ENCODE measurements at places on chromosomes 16 and 17.

- DNase-seq, result no peak
Measured at GRCh38 chr16:21990381-21990944, 10.5 kb downstream of the PDZD9 start.

DNA sequence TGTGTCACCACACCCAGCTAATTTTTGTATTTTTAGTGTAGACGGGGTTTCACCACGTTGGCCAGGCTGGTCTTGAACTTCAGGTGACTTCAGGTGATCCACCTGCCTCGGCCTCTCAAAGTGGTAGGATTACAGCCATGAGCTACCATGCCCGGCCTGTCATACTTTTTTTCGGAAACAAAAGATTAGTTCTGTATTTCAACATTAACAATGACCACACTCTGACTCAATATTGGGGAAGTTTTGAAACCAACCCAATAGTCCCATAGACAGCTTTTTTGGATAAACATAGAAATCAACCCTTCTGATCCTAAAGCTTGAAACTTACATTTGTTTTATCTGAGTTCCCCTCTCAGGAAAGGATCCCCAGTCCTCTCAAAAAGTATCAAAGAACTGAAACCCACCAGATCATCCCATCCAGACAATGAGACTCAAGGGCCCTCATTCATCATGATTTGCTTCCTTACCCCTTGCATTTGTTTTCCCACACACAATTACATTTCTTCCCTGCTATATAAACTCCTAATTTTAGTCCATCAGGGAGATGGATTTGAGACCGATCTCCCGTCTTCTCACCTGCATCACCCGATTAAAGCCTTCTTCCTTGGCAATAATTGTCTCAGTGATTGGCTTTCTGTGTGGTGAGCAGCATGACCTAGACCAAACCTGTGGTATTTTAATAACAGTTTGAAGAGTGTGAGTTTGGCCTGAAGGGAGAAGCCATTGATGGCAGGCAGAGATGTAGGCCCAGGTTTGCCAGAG is 7.2 kb upstream of the AGRP start:
- DNase-seq, result no peak

DNA sequence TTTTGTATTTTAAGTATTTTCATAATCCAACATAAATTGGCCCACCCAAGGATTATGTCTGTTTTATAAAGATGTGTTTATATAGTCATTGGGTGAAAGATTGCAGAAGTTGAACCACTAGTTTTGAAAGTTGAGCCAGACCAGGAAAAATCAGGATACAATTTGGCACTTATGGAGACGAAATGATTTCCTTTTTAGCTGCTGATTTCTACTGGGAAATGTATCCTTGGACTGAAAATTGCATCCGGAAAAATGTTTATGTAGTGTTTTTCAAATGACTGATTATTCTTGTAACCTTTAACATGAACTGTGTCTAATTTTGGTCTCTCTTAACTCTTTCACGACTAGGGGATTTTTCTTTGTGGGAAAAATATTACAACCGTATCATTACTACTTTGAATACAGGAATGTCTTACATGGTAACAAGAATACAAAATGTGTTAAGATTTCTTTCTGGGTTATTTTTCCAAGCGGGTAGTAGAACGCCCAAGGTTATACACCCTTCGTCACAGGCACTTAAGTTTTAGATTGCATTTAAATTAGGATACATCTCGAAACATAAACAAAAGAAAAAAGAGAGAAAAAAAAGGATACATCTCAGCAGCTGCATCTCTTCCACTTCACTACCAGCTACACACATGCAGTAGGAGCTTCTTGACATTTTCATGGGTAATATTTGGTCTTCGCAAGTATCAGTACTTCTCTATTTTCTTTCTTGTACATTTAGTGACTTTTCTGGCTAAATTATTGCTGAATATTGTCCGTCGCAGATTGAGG is 273.0 kb upstream of the TBX2 start:
- no peak for DNase-seq

- no peak for DNase-seq
Measured at GRCh38 chr17:31724026-31724425, 135.0 kb downstream of the COPRS start.

DNA sequence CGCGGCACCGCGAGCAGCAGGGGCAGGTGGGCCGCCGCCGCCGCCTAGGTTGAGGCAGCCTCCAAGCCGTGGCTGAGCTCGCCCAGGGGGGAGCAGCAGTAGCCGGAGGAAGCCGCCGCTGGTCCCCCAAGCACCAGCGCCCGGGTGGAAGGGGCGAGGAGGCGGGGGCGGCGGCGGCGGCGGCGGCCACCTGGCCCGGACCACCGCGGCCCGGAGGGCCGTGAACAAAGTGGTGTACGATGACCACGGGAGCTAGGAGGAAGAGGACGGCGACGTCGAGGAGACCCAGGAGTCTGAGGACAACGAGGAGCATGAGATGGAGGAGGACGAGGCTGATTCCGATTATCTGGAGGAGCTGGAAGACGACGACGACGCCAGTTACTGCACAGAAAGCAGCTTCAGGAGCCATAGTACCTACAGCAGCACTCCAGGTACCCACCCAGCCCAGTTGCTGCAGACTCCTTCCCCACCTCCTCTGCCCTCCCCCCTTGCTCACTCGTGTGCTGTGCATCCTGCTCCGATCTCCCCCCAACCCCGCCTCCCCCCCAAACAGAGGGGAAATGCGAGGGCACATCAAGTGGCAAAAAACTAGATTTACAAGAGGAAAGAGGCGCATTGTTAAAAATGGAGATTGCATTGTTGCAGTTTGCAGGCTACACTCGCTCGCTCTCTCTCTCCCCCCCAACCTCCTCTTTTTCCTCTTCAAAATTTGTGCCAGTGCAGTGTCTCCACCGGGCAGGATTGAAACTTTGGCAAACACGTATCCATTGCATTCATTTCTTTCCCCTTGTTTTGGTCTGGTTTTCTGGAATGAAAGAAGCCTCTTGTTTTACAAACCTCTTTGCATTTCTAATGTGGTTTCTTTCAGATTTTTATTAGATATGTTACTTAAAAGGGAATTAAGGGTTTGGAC is 41.8 kb upstream of the AMZ2 start:
- DNase-seq, result no peak

DNA sequence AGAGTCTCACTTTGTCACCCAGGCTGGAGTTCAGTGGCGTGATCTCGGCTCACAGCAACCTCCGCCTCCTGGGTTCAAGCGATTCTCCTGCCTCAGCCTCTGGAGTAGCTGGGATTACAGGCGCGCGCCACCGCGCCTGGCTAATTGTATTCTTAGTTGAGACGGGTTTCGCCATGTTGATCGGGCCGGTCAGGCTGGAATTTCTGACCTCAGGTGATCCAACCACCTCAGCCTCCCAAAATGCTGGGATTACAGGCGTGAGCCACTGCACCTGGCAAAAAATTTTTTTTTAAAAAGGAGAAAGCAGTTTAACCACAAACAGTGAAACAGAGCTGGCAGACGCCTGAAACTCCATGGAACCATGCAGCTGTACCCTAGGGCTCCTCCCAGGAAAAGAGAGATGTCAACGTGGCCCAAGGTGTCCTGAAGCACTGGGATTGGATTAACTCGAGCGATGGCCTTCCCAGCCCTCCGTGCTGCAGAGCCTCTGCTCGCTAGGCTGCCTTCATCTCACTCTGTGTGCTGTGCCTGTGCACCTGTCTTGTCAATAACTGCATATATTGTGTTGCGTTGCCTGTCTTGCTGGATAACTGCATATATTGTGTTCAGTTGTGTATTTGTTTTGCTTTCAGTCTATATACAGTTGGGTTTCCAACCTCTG is 29.6 kb upstream of the FOXK2 start:
- no peak for DNase-seq

DNA sequence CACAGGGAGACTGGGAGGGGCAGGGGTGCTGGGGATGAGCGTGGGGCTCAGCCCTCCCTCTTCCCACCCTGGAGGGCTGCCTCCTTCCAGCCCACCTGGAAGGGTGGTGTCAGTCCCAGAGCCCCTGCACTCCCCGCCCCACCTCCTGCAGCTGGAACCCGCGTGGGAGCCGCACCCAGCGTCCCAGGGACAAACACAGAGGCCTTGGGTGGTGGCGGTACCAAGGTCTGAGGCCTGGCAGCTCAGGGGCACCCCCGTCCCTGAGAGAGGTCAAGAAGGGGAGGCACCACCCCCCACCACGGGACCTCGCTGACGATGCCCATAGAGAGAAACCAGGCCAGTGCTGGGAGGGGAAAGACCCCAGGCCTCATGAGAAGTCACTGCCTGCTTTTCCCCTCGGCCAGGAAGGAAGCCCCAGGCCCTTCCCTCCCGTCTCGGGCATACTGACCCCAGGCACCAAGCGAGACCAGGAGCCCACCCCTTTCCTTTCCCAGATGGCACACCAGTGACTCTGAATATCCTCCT is 4.1 kb downstream of the HS3ST6 start:
- no peak for DNase-seq

GRCh38 chr17:28861393-28862203 is 6.8 kb downstream of the ERAL1 start:
- DNase-seq, result no peak

DNA sequence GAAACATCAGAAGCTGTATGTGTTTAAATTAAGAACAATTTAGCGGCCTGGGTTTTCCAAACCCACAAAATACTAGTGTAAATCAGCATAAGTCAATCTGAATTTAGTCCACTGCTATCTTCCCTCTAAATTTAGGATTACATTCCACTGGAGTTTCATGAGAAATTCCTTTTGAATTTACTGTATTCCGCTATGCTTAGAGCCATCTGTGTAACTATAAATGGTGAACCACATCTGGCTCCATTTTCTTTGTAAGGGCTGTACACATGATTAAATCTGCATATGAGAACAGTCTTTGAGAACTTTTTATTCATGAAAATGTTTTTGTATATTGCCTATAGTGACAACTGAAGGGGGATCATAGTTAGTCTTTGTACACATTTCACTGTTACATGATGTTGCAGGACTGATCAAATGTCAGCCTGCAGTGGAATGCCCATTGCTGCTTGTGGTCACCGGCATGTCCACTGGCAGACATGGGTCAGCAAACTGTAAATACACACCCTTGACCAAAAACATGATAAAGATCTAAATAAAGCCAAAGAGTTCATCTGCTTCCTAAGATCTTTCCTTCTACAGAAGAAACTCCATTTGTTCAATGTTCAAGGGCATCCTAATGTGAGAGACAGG is 36.8 kb downstream of the RPGRIP1L start:
- no peak for DNase-seq

- no peak for DNase-seq
Measured at GRCh38 chr17:66762276-66762675, 72.6 kb upstream of the CACNG5 start.

DNA sequence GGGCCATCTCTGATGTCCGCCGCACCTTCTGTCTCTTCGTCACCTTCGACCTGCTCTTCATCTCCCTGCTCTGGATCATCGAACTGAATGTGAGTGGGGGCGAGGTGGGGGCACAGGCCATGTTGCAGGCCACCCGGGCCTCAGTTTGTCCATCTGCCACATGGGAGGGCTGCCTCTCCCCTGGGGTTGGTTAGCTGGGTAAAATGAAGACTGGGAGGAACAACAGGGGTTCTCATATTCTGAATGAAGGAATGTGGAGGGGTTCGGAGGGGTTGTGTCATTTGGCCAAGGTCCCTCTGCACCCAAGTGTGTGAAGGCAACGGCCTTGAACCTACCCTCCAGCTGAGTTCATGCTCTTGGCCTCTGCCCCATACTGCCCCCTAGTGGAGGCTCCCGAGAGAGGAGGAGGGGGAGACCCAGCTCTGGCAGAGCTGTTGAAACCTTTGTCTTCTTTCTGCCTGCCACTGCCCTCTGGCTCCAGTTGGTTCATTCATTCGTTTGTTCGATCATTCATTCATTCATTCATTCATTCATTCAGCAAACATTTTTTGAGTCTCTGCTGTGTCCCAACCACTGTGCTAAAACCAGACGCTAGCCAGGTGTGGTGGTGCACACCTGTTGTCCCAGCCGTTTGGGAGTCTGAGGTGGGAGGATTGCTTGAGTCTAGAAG is 11.4 kb upstream of the TCAP start:
- DNase-seq, result peak; percentile 46

DNA sequence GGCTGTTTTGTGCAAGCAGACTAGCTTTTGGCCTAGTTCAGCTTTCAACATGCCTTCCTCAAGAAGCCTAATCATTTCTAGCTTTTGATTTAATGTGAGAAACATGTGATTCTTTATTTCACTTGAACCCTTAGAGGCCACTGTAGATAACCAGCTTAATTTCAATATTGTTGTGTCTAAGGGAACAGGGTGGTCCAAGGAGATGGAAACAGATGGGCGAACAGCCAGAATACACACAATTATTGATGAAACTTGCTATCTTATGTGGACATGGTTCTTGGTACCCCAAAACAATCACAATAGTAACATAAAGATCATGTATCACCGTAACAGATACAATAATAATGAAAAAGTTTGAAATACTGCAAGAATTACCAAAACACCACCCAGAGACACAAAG is 4.8 kb downstream of the NPRL3 start:
- no peak for DNase-seq

DNA sequence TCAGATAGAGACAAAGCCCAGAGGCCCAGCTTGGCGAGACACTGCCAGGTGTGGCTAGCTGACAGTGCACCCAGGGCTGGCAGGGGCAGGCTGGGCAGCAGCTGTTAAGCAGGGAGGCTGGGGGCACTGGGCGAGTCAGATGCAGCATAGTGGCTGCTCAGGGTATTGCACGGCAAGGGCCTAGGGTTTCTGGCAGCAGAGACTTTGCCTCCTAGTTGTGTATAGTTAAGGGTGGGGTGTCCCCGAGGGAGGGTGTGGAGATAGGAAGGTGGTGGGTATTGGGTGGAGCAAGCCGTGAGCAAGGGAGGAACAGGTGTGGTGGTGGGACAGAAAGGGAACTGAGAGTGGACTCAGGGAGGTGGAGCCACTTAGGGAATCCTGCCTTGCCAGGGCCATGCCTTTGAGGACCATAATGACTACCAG is 66.0 kb downstream of the SMPD3 start:
- no peak for DNase-seq

DNA sequence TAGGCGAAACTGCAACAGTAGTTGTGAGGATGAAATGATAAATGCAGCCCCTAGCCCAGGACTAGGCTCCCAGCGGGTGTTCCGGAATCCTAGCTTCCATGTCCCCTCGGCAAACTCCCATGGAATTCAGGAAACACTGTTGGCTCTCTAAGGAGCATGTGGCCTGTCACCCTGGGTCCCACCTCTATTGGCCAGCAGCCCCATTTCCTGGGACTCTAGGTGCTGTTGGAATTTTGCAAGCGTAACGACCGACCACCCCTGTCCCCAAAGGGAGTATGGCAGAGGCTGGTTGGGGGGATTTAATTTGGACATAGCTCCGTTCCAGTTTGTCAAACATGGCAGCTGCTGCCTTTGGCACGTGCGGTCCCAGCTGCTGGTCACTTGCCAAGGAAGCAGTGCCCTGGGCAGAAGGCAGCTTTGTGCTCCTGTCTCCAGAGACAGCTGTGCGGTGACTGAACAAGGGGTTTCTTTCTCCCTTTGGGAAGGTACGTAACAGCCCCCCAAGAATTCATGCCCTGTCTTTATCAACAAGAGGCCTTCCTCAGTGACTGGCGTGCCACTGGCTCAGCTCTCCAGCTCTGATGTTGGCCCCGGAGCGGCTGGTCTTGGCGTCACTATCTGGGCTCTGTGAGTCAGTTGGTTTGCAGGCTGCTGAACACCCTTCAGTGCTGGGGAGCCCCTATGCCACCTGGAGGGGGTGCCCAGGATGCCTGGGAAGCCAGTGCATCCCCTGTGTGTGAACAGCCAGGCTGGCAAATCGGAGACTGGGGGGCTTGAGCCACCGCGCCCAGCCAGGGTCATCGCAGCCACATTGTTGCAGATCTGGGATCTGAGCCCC is 235.2 kb upstream of the TNRC6C start:
- no peak for DNase-seq

- no peak for DNase-seq
Measured at GRCh38 chr16:73048292-73049080, 558 bp upstream of the ZFHX3 start.
